ENCODE measurements at places on chromosomes 4 and X.

DNA sequence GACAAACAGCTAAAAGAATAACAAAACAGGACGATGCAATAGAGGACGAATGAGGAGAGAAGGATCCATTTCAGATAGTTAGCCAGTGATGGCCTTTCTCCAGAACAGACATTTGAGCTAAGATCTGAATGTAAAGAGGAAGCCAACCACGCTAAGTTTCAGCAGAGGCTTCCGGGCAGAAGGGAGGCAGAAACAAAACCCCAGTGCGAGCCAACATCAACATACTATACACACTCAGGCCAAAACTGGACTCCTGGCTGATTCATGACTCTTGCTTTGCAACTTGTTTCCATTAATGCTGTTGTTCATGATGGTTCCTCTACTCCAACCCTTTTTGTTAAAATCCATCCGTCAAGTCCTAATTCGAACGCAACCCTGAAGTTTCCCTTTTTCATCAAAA, 730.3 kb downstream of the TRIML1 start:
- DNase-seq = no peak

DNA sequence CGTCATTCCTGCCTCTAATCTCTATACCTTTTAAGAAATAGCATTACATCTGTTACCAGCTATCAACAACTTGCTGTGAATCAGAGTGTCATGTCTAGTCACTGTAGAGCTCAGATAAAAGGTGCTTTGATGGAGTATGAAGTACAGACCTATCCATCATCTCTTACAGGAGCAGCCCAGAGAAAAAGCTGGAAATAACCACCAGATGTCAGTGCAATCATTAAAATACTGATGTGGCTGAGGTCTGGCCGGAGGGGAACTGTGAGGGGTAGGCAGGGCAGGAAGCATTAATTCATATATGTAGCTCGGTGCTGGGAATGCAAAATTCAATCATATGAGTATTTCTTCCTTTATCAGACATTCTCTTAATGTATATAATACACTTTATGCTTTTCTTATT, 100.6 kb downstream of the AKAP4 start:
- DNase-seq = peak; percentile 4

GRCh38 chr4:8838961-8839431, 32.6 kb downstream of the HMX1 start:
- DNase-seq = no peak

DNA sequence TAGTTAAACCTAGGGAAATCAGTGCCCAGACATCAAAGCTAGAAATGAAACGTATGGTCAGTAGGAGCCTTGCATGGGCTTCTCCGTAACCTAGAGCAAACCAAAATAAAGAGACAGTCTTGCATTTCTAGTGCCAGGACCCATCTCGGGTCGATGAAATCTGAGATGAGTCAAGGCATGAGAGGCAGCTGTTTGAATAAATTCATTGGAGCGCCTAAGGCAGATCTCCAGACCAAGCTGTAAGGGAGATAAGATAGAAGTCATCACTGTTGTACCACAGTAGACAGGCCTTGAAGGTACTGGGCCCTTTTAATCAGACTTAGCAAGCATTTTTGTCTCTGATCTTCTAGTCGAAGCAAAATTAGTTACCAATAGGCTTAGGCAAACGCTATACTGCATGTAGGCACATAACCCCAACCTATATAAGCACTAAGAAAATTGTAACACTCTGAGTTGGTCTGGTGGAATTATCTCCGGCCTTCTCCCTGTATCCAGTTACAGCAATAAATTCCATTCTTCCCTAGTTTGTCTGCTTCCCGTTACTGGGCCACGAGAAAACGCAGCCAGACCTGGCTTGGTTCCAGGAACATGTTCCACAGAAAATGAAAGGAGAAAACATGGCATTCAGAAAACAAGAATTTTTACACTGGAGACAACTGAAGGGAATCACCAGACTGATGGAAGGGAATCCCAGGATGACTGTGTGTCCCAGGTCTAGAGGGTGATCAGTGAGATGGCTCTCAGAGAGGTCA, 21.1 kb upstream of the PAPSS1 start:
- DNase-seq = peak; percentile 83

DNA sequence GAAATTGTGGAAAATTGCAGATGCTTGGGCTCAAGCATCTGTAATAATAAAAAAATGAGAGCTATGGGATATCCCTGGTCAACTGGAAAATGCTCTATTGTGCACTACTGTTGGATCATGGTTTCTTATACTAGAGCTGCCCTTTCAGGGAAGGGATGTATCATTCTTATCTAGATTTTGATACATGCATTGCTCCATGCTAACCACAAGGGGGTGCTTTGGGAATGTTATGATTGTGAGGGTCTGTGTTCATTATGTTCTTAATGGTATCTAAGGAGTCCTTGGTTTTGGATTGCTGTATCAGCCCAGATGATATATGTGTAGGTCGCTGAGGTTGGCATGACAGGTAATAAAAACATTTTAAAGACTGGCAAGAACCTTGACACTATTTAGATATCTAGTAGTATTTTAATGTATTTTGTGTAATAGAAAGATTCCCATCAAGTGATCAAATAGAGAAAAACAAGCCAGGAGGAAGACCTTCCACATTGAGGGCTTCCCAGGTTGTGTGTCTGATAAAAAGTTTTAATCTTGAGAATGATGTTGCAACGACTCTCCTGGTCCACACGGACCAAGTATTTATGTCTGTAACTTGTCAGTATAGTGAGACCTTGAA, 49.2 kb upstream of the TLR2 start:
- peak; percentile 32 for DNase-seq
